ENCODE measurements at places on chromosomes 16 and 17.

DNA sequence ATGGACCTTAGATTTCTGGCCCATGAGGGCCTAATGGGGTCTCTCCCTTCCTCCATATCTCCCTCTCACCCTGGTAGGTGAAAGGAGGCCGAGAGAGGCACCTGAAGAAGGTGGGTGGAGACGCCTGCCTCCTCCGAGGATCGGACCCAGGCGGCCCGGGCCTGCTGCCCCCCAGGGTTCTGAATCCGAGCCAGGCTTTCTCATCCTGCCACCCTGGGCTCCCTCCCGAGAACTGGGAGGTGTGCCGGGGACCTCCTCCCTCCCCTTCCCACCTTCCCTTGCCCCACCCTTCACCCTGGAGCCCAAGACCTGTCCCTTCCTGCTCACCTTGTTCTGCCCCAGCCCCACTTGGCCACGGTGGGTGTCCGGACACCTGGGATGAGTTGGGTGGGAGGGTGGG lies 5.0 kb downstream of the FBXL19 start:
- no peak for DNase-seq

DNA sequence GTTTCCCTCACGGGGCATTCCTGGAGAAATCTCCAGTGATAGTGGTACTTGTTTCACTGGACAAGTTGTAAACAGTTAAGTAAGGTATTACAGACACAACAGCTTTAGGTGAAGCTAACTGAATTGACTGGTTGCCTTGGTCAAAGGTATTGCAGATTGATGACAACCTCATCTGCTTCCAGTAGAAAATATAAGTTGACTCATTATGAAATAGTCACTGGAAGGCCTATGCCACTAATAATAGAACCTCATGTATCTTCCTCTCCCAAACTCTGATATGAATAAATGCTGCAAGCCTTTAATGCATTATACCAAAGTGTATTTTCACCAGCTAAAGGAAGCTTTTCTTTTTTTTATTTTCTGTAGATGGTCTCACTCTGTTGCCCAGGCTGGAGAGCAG lies 44.8 kb downstream of the GLG1 start:
- DNase-seq: no peak

DNA sequence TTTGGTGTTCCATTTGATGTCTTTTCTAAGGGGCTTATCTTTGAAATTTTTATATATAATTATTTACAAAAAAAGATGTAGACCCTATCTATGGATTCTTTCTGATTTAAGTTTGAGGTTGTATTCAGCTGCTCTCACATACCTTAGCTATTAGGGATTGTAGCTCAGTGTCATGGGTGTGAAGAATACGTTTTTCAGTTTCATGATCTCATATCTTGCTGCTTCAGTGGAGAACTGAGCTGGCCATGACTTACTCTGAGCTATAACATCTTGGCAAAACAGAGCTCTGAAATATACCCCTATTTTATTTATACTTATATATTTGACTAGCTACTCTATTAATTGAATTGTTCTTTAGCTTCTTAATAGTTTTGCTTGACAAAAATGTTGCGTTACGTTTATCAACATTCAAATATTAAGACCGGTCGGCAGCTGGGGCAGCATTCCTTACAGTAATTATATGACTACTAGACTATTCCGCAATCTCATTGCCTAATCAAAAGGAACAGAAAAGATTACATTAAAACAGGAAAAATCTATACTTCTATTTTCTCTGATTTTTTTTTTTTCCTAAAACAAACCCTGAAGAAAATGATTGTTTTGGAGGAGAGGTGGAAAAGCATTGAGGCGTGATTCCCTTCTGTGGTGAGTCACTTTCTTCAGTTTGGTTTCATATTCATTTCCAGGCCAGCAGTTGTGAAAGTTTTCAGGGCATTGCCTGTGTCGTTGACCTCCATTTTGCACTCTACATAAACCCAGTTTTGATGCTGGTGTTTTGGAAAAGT lies 24.1 kb upstream of the KRT24 start:
- no peak for DNase-seq

- no peak for DNase-seq
These were observed 121.5 kb downstream of the SDK2 start for GRCh38 chr17:73522696-73523095.

- DNase-seq: no peak
These were observed 21.9 kb downstream of the TPSD1 start for GRCh38 chr16:1277617-1278282.

DNA sequence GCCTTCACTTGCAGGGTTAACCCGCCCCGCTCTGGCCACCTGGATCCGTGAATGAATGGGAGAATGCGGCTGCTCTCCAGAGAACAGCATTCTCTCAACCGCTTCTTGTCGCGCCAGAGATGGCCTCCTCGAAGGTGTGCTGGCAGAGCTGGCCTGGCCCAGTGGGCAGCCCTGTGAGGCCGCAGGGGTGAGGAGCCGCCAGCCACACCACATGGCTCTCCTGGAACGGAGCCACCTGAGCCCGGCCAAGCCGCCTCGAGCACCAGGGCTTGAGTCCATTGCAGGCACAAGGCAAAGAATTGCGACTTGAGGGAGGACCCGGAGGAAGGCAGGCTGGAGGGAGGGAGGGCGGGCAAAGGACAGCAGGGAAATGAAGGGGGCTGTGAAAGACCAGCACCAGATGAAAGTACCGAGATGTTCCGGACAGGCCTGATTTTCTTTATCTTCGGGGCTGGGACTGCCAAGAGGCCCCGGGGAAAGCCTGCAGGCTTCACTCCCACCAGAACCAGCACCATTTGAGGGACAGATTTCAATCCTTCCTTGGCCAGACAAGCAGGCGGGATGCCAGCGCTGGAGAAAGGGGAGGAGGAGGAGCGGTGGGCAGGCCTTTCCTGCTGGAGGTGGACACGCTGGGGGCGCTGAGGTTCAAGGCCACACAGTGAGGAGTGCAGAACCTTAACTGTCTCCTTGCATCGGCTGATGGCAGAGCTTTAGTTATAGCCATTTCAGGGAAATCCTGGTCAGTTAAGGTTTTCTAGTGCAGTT lies 69.4 kb downstream of the MRC2 start:
- no peak for DNase-seq

GRCh38 chr17:6551869-6552531 lies 4.4 kb downstream of the PITPNM3 start:
- DNase-seq: no peak

- DNase-seq: no peak
These were observed 61.4 kb upstream of the ARHGAP44 start for GRCh38 chr17:12727881-12728280.

GRCh38 chr17:81049973-81050551 lies 15.1 kb downstream of the BAIAP2 start:
- no peak for DNase-seq

DNA sequence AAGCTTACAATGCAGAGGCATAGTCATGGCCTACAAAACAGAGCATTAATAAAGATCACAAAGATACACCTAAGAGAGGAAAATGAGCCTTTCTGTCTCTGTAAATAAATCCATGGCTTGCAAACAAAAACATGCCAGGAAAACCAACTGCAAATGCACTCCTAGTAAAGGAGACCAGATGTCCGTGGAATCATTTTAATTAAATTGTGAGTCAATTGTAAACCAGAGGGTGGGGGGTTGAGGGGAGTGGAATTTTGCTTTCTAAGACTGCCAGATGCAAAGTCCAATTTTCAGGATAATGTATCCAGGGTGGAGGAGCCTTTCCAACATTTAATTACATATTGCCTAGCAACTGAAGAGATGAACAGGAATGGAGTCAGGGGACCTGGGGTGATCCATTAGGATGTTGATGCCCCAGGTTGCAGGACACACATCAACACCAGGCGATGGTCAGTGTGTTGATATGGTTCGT lies 390.3 kb upstream of the CCL2 start:
- no peak for DNase-seq

DNA sequence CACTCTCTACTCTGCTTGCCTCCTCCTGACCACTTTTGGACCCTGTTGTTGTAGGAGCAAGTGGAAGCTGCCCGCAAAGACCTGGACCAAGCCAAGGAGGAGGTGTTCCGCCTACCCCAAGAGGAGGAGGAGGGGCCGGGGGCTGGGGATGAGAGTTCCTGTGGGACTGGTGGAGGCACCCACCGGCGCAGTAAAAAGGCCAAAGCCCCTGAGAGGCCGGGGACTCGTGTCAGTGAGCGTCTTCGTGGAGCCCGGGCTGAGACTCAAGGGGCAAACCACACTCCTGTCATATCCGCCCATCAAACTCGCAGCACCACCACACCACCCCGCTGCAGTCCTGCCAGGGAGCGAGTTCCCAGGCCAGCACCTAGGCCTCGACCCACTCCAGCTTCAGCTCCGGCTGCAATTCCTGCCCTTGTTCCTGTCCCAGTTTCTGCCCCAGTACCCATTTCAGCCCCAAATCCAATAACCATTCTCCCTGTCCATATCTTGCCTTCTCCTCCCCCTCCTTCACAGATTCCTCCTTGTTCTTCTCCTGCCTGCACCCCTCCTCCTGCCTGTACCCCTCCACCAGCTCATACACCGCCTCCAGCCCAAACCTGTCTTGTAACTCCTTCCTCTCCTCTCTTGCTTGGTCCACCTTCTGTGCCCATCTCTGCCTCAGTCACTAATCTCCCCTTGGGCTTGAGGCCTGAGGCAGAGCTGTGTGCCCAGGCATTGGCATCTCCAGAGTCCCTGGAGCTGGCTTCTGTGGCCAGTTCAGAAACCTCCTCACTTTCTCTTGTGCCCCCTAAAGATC lies 11.0 kb upstream of the PHKG2 start:
- no peak for DNase-seq
